GDM1 (cell line): ENCODE measurements at places on chromosomes 6 and 20.
A peak's percentile ranks its signal among the peaks of the same experiment; 100 is the strongest.

GRCh38 chr20:46820682-46821081, 74.0 kb upstream of the EYA2 start:
- DNase-seq = no peak

GRCh38 chr6:100167585-100167984, 173.6 kb upstream of the MCHR2 start:
- no peak for DNase-seq

GRCh38 chr6:18712595-18712994, 325.4 kb downstream of the RNF144B start:
- DNase-seq = no peak

GRCh38 chr6:124033501-124033900, 229.8 kb downstream of the NKAIN2 start:
- no peak for DNase-seq

- no peak for DNase-seq
Measured at GRCh38 chr20:53080687-53080962, 108.5 kb downstream of the TSHZ2 start.

- DNase-seq = no peak
Measured at GRCh38 chr20:39105551-39105950, 143.4 kb downstream of the DHX35 start.

DNA sequence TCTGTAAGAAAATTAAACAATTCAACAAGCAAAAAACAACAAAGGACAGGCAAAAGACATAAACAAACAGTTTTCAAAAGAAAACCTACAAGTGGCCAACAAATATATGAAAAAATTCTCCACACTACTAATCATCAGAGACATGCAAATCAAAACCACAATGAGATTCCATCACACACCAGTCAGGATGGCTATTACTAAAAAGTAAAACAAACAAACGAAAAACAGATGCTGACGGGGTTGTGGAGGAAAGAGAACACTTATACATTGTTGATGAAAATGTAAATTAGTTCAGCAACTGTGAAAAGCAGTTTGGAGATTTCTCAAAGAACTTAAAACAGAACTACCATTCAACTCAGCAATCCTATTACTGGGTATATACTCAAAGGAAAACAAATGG, 537.6 kb downstream of the HDGFL1 start:
- DNase-seq = no peak

DNA sequence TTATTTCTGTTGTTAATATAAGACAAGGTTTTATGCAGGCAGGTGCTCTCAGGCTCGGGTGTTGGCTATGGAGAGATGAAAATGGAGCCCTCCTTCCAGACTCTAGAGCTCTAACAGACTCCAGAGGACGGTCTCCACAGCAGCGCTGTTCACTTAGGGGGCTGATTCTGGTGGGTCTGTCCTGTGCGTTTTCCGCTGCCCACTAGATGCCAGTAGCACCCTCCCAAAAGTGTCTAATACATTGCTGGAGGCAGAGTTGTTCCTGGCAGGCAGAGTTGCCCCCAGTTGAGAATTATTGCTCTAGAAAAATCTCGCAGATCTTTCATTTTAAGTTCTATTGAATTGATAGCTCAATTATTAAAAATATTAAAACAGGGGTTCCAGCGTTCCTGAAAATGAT, 109.9 kb downstream of the MAP3K4 start:
- no peak for DNase-seq

DNA sequence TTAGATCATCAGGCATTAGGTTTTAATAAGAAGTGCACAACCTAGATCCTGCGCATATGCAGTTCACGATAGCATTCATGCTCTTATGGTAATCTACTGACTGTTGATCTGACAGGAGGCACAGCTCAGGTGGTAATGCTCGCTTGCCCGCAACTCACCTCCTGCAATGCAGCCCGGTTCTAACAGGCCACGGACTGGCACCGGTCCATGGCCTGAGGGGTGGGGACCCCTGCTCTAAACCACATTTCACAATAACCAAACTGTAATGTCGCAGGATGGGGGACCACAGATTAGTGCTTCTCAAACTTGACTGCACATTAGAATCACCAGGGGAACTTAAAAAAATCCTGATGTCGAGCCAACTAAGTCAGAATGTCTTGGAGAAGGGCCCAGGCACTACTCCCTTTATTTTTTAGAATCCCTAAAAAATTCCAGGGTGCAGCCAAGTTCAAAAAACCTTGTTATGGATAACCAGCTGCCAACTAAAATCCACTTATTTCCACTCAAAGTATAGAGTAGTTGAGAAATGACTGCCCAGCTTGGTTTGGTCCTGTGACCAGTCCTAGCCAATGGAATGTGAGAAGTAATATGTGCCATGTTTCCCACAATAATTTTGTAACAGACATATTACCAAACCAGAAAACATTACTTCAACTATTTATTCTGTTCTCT, 3.1 kb downstream of the SHPRH start:
- no peak for DNase-seq

- DNase-seq = no peak
Measured at GRCh38 chr20:6663751-6664388, 103.6 kb upstream of the BMP2 start.

GRCh38 chr6:80179695-80180094, 73.2 kb downstream of the BCKDHB start:
- no peak for DNase-seq

DNA sequence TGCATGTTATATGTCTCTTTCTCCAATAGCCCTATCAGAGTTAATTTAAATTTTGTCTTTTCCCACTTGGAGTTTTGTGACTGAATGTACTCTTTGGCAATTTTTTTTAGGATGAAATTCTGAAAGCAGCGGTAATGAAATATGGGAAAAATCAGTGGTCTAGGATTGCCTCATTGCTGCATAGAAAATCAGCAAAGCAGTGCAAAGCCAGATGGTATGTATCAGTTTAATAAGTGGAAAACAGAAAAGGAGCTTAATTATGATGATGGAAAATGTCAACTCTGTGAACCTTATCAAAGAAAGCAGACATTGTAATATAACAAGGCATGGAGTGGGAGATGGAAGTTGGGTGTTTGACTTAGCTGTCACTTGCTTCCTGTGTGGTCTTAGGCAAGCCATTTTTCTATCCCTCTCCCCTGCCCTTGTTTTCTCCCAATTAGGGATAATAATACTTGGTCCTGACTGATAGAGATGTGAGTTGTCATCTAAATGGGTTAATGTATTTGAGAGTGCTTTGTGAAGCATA, 2.7 kb downstream of the CDC5L start:
- no peak for DNase-seq

- DNase-seq = no peak
Measured at GRCh38 chr20:37081717-37082289, 14.0 kb downstream of the RBL1 start.

DNA sequence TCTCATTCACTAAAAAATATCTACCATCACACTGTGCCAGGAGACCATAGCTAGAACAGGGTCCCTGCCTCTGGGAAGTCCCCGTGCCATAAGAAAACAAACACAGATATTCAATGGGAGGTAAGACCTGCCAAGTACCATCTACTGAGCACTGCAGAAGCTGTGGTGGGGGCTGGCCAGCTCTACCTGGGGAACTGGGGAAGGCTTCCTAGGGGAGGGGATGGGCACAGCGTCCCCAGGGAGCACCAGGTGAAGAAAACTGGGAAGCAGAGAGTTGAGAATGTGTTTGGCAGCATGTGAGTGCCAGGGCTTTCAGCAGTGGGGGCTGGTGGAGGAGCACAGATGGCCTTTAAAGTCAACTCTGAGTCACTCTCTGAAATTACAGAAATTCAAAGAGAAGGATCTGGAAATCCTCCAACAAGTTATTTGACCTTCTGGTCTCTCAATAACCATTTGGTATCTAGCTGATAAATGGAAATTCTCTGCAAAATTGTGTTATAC, 85.2 kb downstream of the SHLD1 start:
- DNase-seq = no peak

DNA sequence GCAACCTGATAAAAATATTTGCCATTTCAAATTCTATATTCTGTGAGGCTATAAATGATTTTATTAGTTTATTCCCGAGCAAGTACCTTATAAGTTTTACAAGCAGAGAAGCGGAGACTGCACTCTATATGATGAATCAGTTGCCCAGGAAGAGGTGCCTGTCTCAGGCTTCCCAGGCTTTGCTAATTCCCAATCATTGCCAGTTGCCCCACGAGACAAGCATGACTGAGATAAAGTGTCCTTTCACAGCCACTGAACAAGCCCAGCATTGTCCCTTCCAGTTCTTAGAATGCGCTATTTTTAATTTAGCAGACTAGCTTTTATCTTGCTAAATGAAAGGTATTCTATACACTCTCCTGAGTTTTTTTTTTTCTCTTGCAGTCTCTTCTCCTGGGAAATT, 260.7 kb downstream of the ALDH8A1 start:
- DNase-seq = no peak

- no peak for DNase-seq
Measured at GRCh38 chr6:95545686-95546085, 31.6 kb upstream of the MANEA start.

- DNase-seq = peak; percentile 26
Measured at GRCh38 chr6:2952557-2953095, 18.7 kb downstream of the SERPINB6 start.

GRCh38 chr6:151330130-151330696, 61.1 kb downstream of the ZBTB2 start:
- DNase-seq = no peak

DNA sequence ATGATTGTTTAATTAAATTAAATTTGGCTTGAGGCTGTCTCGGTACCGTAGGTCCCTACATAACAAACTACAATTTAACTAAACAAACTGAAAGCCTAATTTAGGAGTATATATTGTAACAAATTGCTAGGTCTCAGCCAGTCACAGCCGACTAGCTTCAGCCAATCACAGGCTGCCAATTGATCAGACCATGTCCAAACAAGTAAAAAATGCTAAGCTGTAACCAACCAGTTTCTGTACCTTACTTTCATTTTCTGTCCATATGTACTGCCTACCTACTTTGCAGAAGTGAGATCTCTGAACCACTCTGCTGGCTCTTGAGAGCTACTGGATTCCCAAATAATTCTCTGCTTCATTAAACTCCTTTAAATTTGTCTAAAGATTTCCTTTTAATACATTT, 648.0 kb upstream of the GJE1 start:
- DNase-seq = peak; percentile 37

- no peak for DNase-seq
Measured at GRCh38 chr6:43313813-43314212, 5.2 kb upstream of the CRIP3 start.

- DNase-seq = no peak
Measured at GRCh38 chr20:3691897-3692296, 10.1 kb upstream of the ADAM33 start.

DNA sequence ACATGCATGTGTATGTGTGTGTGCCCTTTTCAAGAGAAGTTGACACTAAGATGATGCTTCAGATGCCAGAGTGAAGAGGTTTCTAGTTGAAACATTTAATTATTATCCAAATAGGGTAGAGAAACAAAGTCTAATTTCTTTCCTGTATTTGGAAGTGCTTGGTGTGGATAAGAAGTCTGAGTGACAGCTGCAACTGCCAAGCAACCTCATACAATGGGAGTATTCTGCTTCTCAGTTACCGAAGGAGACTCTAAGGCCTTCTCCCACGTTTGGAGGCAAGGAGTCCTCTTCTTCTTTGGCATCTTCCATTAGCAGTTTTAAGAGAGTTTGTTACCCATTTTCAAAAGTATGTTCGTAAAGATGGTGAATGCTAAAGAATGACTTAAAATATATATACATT, 82.4 kb downstream of the HDGFL1 start:
- DNase-seq = no peak

- no peak for DNase-seq
Measured at GRCh38 chr6:85726206-85726605, 83.5 kb upstream of the SYNCRIP start.

DNA sequence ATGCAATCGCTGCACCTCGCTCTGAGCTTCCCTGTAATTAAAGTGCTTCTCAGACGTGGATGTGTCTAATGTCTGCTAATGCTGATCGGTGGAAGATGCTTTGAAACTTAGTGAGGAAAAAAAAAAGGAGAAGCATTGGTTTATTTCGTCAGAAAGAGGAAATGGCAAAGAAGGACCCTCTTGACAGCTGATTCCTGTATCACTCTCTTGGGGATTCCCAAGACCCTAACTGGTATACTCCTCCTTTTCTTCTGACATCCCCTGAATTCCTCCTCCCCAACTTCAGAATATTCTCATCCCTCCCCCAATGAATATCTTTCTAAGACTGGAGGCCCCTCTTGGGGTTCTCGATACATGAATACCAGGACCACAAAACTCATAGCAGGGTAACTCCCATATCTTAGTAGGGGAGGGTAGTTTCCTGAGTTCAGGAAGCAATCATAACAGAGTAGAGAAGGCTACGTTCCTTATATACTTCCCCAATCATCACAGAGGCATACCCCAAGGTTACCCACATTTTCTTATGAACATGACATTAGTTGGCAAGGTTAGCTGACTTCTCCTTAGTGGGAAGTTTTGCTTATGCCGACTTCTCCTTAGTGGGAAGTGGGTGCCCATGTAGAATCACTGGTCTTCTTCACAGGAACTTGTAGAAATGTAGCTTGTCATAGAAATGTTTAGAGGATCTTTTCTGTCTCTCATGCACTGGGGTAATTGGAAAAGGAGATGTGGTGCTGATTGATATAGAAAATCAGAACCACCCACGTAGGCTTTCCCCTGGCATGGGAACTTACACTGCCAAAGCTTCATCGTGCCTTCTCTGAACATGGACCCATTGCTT, 63.8 kb upstream of the ATXN1 start:
- no peak for DNase-seq

GRCh38 chr6:21258665-21259064, 334.9 kb upstream of the SOX4 start:
- DNase-seq = no peak

GRCh38 chr20:59777331-59777725, 156.1 kb downstream of the SYCP2 start:
- no peak for DNase-seq

GRCh38 chr6:52086741-52087140, 672 bp downstream of the PKHD1 start:
- no peak for DNase-seq

GRCh38 chr20:21237956-21238799, 65.0 kb upstream of the XRN2 start:
- no peak for DNase-seq

DNA sequence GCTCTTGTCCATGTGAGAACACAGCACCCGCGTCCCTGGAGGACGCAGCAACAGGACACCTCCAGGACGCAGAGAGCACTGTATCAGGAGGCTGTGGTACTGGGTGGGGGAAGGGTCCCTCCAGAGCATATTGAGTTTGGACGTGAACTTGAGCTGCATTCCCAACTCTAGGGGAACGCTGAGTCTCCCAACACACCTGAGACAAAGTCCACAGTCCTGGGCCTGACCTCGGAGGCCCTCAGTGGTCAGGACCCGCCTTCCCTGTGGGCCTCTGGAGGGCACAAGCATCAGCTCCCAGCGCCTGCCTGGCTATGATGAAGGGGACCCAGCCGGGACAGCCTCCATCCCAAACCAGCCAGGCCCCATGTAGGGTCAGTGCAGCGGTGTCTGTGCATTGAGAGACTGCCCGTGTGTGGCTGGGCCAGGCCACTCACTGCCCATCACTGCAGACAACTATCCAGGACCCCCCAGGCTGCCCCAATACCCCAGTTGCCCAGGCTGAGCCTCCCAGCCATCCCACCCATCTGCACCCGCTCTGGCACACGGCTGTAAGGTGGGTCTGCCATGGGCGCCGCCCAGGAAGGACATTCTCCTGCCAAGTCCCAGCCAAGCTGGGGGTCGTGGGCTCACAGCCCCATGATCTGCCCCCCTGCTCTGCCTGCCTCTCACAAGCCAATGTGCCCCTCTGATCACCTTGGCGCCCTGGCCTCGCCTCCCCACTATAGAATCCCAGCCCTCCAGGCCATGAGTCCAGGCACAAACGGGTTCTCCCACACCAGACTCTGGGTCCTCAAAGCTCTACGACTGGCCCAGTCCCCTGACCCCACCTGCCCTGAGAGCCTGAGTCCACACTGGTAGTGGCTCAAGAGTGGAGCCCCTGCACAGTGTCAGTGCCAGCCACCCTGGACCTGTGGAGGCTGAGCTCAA, 115.7 kb downstream of the TAF4 start:
- no peak for DNase-seq
